ENCODE measurements at places on chromosomes 16 and 17.
A peak's percentile ranks its signal among the peaks of the same experiment; 100 is the strongest.

- DNase-seq: no peak
Measured at GRCh38 chr16:35628976-35629375, 2169.6 kb downstream of the TP53TG3F start.

DNA sequence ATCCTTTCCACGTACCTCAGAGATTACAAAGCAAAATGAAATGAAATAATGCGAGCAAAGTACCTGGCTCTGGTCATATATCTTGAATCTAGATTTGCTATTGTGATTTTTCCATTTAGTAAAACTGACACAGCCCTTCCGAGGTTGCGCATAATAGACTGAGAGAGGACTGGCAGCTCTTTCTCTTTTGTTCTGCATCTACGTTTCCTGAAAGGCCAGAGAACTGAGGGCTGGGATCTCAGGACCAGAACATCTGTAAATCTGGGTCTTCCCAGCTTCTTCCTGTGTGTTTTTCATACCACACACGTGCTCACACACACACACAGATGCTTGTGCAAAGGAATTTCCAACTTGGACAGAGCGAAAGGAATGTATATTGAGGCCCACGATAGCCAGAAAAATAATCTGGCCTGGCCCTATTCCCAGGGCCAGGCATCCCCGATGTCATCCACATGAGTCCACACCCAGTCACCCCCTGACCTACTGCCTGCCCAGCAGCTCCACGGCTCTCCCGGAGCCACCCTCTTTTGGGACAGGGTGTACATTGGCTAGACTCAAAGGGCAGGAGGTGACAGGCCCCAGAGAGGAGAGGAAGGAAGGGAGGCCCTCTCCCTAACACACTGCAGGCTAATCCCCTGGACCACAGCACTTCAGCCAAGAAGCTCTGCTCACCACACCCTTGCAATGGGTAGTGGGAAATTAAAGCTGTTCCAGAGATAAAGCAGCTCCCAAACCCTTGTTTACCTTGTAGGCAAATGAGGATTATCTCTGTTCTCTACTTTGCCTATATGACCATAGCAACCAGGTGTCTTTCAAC, 41.8 kb downstream of the NOL11 start:
- DNase-seq: peak; percentile 24

DNA sequence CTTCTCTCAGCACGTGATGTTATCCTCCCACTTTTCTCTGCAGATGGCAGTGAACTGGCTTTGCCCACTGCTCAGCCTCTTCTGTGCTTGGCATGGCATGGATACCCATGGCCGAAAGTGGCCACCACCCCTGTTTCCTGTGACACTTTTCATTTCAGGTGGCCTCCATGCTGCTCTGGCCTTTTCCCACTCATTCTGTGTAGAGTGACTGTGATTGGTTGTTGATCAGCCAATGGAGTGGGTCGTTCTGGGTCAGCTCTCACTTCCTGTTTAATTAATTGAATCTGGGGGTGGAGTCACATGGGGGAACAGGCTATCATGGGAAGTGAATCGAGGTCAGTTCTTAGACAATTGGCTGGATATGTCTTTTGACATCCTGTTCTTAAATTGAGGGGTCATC, 350.1 kb upstream of the EEF2KMT start:
- DNase-seq: no peak

DNA sequence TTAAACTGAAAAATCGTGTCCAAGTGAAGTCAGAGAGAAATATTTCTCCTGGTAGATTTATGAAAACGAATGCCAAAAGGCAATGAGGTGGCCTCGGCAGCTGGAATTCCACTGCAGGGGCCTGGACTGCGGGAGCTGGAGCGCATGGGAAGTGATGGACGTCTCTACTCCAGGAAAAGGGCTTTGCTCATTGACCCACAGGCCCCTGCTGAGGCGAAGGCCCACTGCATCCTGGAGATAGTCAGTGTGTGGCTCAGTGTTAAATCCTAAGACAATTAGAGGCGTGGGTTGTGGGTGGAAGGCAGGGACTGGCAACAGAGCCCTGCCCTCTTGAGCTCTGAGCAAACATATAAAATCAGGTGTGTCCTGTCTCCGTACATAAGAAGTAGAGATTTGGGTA, 191.4 kb downstream of the SLC39A11 start:
- DNase-seq: no peak

DNA sequence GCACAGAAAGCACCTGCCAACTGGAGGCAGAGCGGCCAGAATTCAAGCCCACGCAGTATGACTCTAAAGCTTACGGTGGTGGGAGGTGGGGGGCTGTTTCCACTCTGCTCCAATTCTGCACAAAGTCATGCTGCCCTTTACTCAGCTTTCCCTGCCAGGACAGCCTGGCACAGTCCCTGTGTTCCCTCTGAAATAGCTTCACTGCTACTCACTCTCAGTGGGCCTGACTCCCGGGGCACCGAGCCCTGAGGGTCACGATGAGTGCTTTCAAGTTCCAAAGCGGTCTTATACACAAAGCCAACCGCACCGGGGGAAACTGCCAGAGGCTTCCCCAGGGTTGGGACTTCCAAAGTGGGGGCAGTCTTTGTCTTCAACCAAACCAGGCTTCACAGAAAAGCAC, 306.1 kb upstream of the XYLT1 start:
- no peak for DNase-seq

DNA sequence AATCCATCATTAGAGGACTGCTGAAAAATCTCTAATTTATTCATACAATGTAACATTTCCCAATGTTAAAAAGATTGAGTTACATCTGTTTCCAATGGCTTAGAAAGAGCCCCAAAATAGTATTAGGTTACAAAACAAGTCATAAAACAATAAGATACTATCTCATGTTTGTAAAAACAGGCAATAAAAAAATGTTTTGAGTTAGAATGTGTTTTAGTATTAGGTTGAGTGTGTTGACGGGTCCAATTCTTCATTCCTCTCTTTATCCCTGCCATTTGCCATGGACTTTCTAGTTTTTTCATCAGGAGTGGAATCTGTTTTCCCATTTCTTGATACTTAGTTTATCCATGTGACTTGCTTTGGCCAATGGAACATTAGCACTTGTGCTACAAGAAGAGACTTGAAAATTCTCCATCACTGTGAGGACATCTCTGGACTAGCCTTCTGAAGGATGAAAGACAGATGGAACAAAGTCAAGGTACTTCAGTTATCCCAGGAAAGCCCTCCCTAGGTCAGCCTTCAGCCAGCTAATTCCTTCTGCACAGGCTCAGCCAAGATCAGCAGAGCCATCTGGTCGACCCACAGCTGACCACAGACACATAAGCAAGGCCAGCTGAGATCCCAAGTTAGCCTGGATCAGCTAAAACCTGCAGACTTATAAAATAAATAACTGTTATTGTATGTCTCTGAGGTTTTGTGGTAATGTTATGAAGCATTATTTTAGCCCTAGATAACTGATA, 83.3 kb downstream of the HS3ST3A1 start:
- no peak for DNase-seq

DNA sequence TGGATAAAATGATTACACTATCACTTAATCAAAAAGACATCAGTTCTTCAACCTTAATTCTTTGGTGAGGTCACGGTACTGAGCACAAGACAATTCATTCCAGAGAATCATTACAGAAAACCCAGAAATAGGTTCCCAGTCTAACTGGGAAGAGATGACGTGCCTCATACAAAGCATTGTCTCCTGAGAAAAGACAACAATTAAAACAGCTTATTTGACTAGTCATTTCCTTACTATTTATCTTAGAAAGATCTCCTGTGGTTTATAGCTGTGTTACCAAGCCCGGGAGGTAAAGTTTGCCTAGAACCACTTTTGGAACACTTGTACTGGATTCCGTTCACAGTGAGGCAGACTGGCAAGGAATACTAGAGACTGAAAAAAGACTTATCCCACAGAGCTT, 5.1 kb downstream of the PHF12 start:
- DNase-seq: no peak

GRCh38 chr17:64386412-64387144, 4.1 kb downstream of the PECAM1 start:
- no peak for DNase-seq

DNA sequence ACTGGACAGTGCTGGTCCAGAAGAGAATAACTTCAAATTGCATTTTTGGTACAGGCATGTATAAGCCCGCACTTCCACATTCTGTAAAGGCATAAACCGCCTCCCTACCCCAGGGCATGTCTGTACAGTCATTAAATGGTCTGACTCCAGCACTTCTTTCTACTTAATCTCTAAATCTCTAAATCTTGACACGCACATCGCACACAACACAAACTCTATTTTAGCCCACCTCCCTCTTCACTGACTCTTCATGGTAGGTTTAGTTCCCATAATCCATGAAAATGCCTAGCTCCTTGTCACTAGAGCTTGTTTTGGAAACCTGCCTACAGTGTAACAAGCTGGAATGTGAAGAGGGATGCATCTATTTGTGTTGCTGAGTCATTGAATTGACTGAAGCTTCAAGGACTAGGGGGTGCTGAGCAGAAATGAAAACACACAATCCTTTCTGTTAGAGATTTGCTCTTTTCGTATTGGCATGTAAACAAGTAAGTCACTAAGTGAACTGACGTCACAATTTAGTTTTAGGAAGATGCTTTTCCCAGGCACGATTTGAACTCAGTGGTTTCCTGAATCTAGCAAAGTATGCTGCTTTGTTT, 1.6 kb upstream of the DUSP14 start:
- DNase-seq: peak; percentile 40

- DNase-seq: no peak
Measured at GRCh38 chr16:82345318-82345717, 175.3 kb upstream of the MPHOSPH6 start.

DNA sequence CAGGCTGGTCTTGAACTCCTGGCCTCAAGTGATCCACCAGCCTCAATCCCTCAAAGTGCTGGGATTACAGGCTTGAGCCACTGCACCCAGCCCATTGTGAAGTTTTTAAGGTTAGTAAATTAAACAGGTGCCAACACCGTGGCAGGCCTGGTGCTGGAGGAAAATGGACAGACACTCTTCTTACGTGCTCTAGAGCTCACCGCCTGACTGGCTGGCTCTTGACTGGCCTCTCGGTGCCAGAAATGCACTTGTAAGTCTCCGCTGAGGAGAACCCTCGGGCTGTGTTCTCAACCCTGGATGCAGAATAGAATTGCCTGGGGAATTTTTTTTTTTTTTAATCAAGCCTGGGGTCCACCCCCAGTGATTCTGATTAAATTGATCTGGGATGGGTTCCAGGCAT, 10.3 kb upstream of the HAS3 start:
- DNase-seq: no peak

GRCh38 chr17:74659889-74660288, 36.4 kb upstream of the CD300E start:
- no peak for DNase-seq

DNA sequence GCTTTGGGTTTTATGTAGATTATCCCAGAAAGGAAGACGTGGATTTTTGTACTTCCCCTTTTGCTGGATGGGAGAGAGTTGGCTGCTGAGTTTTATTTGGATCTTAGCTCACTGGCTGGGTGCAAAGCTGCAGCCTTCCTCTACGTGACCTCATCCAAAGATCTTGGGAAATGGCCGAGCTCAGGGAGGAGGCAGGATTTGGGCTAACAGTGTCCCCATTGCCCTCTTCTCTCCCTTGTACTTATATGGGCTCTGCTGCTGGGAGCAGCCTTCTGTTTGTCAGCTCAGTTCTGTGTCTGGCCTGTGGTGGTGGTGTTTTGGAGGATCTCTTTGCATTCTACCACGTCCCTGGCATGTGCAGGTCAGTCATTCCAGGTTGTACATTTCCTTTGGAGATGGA, 2.0 kb downstream of the AOC3 start:
- DNase-seq: peak; percentile 79

- DNase-seq: no peak
Measured at GRCh38 chr16:84194470-84195200, 3.7 kb downstream of the ADAD2 start.

GRCh38 chr17:28970879-28971278, 19.6 kb upstream of the PHF12 start:
- peak; percentile 36 for DNase-seq

DNA sequence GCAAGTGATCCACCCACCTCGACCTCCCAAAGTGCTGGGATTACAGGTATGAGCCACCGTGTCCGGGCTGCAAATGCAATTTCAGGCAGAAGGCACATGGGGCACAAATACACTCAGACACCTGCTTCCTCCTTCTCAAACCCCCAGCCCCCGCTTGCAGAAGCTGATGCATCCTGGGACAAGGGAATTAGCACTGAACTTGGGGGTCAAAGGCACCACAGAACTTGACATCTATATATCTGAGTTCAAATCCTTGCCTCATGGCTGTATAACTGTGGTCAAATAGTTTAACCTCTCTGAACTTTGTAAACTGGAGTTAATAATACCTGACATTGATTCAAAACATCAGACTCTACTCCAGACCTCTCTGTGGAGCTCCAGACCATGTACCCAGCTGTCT, 4.1 kb upstream of the ARL5C start:
- DNase-seq: no peak

Data from lung (tissue), 17 donors.